ENCODE measurements at places on chromosomes 12 and 14.

DNA sequence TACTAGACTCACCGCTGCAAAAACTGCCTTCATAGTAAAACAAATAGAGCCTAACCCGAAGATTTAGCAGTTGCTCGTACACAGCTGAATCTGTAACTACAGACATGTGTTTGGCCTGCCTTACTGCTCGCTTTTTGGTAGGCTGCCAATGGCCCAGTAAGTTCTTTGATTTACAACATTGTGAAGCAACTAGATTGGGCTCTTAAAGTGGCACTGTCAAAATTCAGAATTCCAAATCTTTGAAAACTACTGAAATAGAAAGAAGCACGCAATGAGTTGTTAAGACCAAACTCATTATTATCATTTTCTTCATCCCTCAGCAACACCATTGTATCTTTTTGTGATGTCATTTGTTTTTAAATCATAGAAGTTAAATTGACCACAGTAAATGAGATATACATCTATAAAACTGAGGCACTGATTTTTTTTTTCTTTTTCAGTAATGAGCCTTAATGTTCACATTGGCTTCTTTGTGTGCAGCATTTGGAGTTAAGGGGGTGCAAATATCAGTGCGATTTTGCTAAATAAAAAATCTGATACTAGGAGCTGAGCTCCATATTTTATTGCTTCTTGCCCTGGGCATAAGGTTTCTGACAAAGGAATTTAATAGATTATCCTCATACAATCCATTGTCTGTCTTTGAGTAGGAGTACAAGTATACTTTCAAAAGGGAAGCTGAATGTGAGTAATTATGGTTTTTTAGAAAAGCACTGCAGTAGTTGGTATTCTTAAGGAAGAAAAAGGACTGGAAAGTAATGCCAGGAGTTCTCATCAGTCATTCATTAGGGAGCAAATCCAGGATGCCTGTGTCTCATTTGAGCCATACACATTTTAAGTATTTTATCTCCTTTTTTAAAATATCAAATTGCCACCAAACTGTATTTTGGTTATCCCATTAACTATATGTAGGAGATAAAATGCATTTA is 138.5 kb downstream of the KICS2 start:
- no peak for DNase-seq

DNA sequence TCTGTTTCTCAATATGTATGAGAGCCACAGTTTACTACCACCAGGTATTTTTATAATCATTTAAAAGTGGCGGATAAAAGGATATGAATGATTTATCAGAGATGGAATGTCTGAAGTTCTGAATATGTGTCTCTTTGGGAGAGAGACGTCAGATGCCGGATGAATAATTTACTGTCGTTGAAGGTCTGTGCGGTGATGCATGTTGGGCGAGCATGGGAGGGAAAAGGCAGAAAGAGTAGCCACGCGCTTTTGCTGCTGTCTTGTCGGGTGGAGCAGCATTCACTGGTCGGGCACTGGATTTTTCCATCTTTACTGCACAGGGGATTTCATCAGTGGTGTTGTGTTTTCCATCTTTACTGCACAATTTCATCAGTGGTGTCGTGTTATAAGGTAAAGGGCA is 65.6 kb downstream of the SYNE2 start:
- DNase-seq: no peak

GRCh38 chr12:64102339-64102738 is 119.8 kb downstream of the KICS2 start:
- no peak for DNase-seq

DNA sequence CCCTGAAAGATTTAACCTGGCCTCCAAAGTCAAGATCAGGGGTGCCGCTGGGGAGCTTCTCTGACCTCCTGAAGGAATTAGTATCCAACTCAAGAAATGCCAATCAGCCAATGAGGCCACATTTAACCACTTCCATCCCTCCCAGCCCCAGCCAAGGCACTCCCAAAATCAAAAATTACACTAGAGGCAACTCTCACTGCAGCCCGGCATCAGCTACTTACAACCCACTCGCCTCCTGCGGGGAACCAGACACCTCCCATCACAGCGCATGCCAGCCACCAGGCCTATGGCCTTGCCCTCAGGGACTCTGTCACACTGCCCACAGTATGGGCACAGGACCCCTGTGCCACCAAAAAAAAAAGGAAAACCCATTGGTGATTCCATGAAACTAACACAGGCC is 62.3 kb upstream of the DDX11 start:
- no peak for DNase-seq

DNA sequence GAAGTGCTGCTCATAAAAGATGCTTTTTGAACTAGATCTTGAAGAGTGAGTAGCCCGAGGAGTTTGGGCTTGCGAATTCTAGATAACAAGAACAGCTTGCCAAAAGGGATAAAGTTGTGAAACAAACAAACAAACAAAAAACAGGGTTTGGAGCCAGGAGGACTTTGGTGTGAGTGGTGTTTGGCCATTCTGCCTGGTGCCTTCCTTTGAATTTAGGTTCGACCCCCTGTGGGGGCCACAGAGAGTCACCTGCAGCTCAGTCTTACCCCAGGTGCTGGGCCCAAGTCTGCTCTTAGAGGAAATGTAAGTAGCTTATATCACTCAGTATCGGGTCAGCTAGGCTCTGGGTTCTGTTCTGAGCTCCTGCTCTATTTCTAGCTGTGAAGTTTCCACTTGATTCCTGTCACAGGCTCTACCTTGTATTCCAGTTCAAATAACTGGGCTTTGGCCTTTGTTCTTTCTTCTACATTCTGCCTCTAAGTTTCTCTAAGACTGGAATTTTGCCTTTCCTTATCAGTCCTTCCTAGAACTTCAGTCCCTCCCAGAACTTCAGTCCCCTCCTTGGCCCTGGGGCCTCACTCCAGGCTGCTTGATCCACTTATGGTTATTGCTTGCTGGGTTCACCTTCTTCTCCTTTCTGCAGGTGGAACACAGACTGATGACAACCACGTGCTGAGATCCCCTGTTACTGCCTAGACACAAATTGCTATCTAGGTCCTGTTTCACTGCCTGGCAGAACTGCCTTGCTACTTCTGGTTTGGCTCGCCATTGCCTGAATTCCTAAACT is 20.5 kb upstream of the DUSP6 start:
- DNase-seq: no peak

- no peak for DNase-seq
These were observed 82.5 kb downstream of the PRICKLE1 start for GRCh38 chr12:42507081-42507480.

DNA sequence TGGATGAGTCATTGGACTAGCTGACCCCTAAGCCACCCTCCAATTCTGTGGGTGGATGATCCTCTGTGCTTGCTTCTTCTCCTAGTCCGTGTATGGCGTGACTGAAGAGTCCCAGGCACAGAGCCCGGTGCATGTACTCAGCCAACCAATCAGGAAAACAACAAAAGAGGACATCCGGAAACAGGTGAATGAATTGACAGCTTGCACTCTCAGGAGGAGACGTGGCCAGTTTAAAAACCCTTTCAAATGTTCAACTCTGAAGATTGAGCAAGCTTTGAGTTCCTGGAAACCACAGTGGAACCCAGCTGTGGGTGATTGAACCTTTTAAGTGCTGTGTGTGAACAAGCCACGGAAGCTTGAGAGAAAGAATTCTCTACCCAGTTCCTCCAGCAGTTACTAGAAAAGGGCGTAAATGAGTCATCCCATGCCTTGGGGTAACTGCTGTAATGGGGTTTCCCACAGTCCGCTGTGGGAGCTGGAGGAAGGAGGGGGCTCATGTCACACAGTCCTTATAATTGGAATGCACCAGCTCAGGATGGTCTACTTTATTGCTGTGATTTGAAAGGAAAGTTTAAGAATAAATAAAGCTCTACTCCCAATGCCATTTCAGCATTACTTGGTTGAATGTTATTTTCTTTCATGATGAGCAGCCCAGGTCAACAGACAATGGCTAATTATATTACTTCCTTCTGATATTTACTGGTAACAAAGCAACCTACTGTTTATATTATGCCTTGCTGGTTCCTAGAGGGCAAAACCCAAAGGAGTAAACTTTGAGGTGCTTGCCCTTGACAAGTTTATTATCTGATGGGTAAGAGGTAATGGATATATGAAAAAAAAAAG is 417.0 kb downstream of the DPF3 start:
- DNase-seq: peak; percentile 46

- DNase-seq: peak; percentile 91
These were observed 62.9 kb downstream of the GLRX5 start for GRCh38 chr14:95597784-95598211.

DNA sequence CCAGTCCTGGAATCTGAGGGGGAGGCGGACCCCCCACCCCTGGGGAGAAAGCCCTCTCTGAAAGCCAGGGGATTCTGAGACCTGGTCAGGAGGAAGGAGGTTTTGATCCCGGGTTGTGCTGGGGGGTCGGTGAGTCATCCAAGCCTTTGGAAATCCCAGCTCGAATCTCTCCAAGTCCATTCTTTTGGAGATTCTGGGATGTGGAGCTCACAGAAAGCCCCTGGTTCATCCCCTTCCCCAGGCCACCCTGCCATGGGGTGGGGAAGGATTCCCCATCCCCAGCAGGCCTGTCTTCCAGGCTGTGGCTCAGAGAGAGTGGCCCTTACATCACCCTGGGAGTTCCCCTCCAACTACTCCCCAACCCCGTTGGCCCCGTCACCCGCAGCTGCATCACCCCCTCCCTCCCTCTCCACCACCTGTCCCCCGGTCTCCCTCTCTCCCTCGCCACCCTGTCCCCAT is 14.3 kb downstream of the EXOC3L4 start:
- DNase-seq: peak; percentile 63

Data from mesendoderm (in vitro differentiated cells).